ENCODE measurements at places on chromosomes 12 and 14. TPM values are rescaled to one million over a fixed set of nuclear protein-coding genes. Genes with fewer than 3 reads are reported as not detected.

Gene HRK
- polyA plus RNA-seq, result 0.25 TPM

Gene IL22
- not detected for polyA plus RNA-seq

GRCh38 chr12:126218697-126219096 lies 1153.5 kb downstream of the AACS start:
- DNase-seq, result no peak

Gene MYRFL
- 0.13 TPM for polyA plus RNA-seq

- DNase-seq, result no peak
Measured at GRCh38 chr14:64266239-64266638, 27.9 kb downstream of the ESR2 start.

- DNase-seq, result no peak
Measured at GRCh38 chr12:25914551-25914950, 43.9 kb upstream of the RASSF8 start.

DNA sequence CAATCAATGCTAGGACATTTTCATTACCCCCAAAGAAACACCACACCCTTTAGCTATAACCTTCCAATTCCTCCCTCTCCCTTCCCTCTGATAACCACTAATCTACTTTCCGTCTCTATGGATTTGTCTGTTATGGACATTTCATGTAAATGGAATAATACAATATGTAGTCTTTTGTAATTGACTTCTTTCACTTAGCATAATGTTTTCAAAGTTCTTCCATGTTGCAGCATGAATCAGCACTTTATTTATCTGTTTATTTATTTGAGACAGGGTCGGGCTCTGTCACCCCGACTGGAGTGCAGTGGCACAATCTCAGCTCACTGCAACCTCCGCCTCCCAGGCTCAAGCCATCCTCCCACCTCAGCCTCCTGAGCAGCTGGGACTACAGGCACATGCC lies 1.2 kb upstream of the RBM19 start:
- no peak for DNase-seq

Gene GPRC5D
- not detected for polyA plus RNA-seq

- no peak for DNase-seq
Measured at GRCh38 chr14:98177551-98177950, 1094.4 kb downstream of the BCL11B start.

DNA sequence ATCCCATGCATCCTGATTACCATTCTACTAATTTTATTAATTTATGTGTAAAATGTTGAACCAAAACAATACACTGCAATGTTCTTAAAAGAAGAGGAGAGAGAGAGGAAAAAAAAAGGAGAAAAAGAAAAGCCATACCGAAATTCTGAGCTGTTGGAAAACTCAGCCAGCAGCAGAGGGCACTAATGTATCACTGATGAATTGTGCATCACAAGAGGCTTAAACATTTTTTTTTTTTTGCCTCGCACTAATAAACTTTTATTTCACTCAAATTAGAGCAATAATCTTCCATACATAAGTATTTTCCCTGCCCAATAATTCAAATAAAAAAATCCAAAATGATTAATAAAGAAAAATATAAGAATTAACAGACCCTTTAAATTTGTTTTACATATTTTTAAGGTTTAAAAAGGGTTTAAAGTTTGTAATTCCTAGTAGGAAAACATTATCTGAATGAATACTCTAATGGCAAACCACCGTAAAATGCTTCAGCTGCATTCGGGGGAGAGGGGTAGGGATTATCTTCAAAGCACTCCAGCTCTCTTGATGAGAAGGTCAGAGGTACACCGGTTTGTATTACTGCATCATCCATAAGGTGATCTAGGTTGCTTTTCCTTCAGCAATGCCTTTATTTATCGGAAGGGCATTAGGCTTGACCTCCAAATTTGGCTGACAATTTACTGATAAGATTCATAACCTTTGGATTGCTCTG lies 41.9 kb downstream of the ATP23 start:
- no peak for DNase-seq

Gene COPS7A
- 45.2 TPM for polyA plus RNA-seq

- DNase-seq, result no peak
Measured at GRCh38 chr14:75427126-75427481, 718 bp upstream of the JDP2 start.

DNA sequence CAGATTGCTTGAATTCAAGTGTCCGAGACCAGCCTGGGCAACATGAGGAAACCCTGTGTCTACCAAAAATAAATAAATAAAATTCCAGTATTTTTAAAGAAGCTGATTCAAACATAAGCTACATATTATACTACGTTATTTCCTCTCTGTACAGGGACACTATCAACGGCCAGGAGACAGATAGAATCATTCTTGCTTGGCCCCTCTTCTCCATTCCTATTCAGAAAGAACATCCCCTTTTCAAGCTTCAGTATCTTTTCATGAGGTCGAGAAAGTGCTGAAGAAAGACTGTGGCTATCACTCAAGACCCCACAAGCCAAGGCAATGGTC lies 314 bp upstream of the DHRS7 start:
- DNase-seq, result no peak

- no peak for DNase-seq
Measured at GRCh38 chr14:87000081-87000480, 992.9 kb downstream of the GALC start.

- no peak for DNase-seq
Measured at GRCh38 chr12:46499226-46499625, 126.7 kb upstream of the SLC38A2 start.

DNA sequence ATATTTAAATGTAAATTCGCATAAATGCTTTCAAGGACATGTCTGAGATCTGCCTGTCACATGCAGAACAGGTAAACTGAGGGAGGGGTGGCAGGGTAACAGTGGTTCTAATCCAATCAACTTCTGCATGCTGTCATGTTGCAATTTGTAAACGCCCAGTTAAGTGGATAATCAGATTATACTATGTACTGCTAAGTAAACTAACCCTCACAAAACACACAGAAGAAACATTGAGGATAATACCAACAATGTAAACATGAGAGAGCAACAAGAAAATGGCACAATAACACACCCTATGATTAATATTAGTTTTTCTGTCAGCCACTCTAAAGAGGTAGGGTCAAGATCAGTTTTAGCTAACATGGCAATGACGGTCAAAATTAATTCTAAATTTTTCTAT lies 123.7 kb downstream of the KIF21A start:
- no peak for DNase-seq

Gene PLEKHD1
- polyA plus RNA-seq, result 0.15 TPM

Gene RAD9B
- polyA plus RNA-seq, result 0.25 TPM

Gene SAMD15
- polyA plus RNA-seq, result 0.87 TPM

Gene KIF26A
- 0.65 TPM for polyA plus RNA-seq

Gene DCTN2
- 90.0 TPM for polyA plus RNA-seq

GRCh38 chr14:74109369-74109768 lies 24.6 kb downstream of the LIN52 start:
- DNase-seq, result no peak

DNA sequence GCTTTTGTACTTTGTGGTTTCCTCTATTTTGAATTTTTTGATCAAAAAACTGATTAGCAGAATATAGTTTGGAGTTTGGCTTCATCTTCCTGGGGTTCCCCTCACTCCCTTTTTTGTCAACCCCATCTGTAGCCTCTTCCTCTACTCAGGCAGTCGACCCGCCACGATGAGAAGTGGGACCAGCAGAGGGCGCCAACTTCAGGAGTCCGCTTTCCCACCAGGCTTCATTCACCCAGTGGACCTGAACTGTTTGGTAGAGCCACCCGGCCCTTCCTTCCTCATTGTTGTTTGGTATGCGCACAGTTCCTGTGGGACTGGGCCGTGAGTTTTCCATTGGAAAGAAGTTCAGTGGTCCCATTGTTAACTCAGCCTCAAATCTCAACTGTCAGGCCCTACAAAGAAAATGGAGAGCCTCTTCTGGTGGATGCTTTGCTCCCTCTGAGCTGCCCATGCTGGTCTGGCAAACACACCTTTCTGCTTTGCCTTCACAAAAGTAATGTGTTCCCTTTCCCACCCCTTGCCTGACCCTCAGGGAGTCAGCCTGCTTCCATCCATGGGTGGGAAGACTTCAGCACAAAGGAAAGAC lies 21.7 kb downstream of the TMBIM6 start:
- DNase-seq, result peak; percentile 84

Gene VTI1B
- polyA plus RNA-seq, result 114 TPM

Data from stomach (tissue), 19 donors.